ENCODE measurements at places on chromosomes 12 and 14.
A peak's percentile ranks its signal among the peaks of the same experiment; 100 is the strongest.

- no peak for DNase-seq
Observed at GRCh38 chr12:69501154-69501895, 31.1 kb downstream of the FRS2 start.

- no peak for DNase-seq
Observed at GRCh38 chr12:100737168-100737567, 57.4 kb upstream of the ANO4 start.

DNA sequence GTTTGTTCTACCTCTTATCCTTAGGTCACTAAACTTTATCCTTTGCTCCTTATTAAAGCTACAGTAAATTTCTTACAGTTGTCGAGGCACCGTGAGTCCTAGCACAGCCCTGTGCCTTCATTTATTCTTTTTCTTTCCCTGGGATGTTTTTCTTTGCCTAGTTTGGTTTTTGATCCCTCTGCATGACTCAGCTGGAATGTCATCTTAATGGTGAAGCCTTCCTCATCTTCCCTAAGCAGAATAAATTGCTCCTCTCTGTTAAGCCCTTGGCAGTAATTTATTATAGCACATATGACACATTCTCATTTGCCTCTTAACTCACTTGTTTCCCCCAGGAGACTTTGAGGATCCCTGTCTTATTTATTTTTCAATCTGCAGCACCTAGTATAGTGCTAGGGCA, 16.6 kb downstream of the ACTR10 start:
- DNase-seq, result no peak

DNA sequence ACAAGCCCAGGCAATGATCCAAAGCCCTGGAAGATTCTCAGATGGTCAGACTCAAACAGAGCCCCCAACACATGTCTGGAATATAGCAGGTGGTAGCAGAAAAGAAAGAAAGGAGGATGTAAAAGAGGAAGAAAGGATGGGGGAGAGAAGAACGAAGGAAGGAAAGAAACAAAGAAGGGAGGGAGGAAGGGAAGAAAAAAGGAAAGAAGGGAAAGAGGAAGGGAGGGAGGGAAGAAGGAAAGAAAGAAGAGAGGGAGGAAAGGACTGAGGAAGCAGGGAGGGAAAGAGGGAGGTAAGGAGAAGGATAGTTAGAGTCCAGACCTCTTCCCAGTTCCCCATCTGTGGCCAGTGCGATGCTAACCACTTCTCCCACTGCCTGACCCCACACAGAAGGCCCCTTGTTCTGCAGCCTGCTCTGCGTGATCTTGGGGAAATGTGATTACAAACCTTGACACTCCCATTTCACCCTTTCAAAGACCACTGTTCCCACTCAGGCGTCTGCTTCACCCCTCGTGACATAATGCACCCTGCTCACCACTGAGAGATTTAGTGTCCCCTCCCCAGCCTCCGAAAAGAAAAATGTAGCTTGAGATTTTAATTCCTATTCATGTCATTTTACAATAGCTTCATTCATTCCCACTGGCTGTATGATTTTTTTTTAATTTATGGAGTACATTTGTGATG, 357.9 kb downstream of the BCL11B start:
- DNase-seq, result no peak

GRCh38 chr12:89384807-89385206, 32.5 kb upstream of the DUSP6 start:
- DNase-seq, result no peak

DNA sequence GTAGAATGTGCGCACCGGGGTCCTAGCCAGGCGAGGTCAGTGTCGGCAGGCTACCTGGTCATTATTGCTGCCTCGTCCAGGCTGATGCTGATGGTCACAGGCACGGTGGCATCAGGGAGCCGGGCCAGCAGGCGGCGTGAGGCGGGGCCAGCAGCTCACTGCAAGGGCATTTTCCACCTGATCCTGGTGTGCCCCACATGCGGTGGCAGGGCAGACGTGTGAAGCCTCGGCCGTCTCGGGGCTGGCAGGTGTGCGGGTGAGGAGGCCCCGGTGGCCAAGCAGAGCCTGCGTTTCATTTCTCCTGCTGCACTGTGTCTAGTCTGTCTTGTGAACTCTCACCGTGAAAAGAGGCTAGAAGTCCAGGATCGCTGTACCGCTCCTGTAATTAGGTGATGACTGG, 12.0 kb upstream of the AMN start:
- DNase-seq, result no peak

DNA sequence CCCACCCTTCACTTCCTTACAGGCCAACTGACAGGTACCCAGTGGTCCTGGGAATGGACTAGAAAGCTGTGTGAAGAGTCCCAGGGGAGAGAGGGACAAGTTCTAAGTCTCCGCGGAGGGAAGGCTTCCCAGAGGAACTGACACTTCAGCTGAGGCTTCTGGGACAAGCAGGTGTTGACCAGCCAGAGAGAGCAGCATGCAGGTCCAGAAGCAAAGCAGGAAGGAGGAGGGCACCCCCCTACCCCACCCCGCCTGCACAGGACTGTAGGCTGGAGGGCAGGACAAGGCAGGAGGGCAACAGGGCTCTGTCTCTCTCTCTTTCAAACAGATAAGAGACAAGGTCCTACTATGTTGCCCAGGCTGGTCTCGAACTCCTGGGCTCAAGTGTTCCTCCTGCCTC, 58.2 kb upstream of the CORO1C start:
- no peak for DNase-seq

- no peak for DNase-seq
Observed at GRCh38 chr12:132030367-132031038, 80.8 kb downstream of the EP400 start.

- no peak for DNase-seq
Observed at GRCh38 chr12:99332936-99333591, 314.5 kb upstream of the GARIN6 start.

GRCh38 chr14:65320661-65321308, 91.7 kb upstream of the FUT8 start:
- DNase-seq, result no peak

GRCh38 chr12:85275374-85275773, 4.6 kb upstream of the ALX1 start:
- DNase-seq, result no peak

GRCh38 chr14:95018821-95019220, 138.5 kb downstream of the DICER1 start:
- DNase-seq, result no peak

DNA sequence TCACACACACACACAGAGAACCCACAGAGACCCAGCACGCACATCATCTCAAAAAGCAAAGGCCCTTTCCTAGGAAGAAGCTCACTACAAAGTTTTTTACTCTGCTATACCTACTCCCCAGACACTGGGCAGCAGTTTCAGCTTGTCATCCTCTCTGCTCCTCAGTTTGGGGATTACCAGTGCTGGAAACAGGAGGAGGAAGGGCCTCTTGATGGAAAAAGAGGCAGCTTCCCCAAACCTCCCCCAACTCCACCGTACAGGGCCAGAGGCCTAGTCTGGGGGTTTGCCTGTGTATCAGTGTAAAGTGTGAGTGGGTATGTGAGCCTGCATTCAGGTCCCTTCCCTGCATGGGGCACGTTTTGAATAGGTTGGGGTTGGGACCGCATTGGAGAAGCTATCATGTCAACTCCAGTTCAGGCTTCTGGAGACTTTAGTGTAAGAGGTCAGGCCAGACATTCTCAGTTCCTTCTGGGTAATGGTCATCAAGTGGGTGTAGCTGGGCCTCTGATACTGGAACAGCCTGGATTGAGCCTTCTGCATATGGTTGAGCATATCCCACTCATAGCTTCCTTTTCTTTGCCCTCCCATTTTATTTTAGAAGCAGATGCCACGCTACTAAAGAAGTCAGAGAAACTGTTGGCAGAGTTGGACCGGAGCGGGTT, 1.2 kb downstream of the REM2 start:
- no peak for DNase-seq

GRCh38 chr12:89333564-89334252, 18.6 kb downstream of the DUSP6 start:
- DNase-seq, result no peak

DNA sequence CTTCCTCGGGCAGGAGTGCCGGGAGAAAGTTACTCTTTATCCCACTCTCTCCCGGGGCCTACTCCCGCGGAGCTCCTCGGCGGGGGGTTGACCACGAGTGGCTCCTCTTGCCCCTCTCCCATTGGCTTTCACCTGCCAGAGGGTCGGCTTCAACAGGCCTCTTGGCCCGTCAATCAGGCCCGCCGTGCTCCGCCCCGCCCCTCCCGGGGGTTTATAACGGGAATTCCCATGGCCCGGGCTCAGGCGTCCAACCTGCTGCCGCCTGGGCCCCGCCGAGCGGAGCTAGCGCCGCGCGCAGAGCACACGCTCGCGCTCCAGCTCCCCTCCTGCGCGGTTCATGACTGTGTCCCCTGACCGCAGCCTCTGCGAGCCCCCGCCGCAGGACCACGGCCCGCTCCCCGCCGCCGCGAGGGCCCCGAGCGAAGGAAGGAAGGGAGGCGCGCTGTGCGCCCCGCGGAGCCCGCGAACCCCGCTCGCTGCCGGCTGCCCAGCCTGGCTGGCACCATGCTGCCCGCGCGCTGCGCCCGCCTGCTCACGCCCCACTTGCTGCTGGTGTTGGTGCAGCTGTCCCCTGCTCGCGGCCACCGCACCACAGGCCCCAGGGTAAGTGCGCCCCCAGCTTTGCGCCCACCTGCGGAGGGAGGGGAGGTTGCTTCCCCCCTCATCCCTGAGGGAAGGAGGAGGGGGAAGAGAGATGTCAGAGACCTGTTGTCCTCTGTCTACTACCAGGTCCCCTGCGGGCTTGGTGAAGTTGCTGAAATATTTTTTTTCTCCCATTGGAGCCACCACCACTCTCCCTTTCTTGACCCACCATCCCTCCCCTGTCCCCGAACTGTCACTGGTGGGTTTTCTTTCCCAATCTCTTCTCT, at the start of gene SMOC1:
Gene SMOC1, plus strand, starts transcription at position 242 of the 869 bp plus-strand sequence. Its CDS starts 263 bp downstream, at position 505.
- no peak for DNase-seq

GRCh38 chr12:96919510-96920210, 12.6 kb downstream of the NEDD1 start:
- DNase-seq, result no peak

GRCh38 chr12:93127582-93128331, 198.7 kb upstream of the EEA1 start:
- DNase-seq, result no peak

- no peak for DNase-seq
Observed at GRCh38 chr14:72647782-72648181, 246.1 kb downstream of the DPF3 start.

- DNase-seq, result no peak
Observed at GRCh38 chr12:44519931-44520330, 356.2 kb downstream of the NELL2 start.

DNA sequence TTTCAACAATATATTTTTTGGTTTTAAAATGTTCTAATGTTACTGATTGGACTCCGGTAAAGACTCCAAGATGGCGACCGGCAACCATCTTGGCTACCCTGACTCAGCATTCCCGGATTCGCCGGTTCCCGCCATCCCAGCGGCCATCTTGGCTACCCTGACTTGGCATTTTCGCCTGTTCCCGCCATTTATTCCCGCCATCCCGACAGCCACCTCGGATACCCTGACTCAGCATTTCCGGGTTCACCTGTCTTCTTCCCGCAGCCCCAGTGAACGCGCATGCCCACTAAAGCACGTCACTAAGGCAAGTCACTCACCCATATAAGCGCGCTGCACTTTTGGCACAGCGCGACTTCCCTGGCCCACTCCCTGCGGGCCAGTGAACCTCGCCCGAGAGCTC, 9.0 kb upstream of the LRFN5 start:
- no peak for DNase-seq

GRCh38 chr12:41510470-41510869, 322.4 kb downstream of the PDZRN4 start:
- DNase-seq, result no peak

GRCh38 chr14:75422169-75422568, 5.7 kb upstream of the JDP2 start:
- peak; percentile 50 for DNase-seq

- DNase-seq, result no peak
Observed at GRCh38 chr12:95545731-95546490, 5.4 kb downstream of the USP44 start.

GRCh38 chr12:94829552-94829951, 173.9 kb downstream of the NDUFA12 start:
- no peak for DNase-seq

DNA sequence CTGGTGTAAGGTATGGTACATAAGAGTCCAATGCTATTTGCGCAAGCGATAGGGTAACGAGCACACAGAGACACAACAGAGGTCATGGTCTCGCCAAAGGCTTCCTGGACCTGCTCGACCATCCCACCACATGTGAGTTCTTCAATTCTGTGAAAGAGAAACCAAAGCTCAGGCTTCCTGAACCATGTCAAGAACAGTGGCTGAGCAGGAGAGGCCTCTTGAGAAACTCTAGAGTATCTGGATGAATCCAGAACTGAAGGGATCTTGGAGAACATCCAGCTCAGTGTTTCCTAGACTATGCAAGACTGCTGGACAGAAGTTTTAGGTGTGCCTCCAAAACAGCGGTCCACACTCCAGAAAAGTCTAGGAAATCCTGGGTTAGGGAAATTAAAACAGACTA, 114.5 kb downstream of the TRAFD1 start:
- DNase-seq, result no peak

DNA sequence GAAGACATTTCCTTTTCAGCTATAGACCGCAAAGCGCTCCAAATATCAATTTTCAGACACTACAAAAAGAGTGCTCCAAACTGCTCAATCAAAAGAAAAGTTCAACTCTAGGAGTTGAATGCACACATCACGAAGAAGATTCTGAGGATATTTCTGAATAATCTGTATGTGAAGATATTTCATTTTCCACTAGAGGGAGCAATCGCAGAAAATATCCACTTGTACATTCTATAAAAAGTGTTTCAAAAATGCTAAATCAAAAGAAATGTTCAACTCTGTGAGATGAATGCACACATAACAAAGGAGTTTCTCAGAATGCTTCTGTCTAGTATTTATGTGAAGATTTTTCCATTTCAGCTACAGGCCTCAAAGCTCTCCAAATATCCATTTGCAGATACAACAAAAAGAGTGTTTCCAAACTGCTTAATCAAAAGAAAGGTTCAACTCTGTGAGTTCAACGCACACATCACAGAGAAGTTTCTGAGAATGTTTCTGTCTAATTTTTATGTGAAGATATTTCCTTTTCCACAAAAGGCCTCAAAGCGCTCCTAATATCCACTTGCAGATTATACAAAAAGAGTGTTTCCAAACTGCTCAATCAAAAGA, 643.8 kb upstream of the ALG10B start:
- DNase-seq, result no peak

GRCh38 chr12:132389026-132389425, 59.6 kb upstream of the GALNT9 start:
- DNase-seq, result no peak

- peak; percentile 50 for DNase-seq
Observed at GRCh38 chr12:52119398-52120254, 40.1 kb downstream of the SMIM41 start.

DNA sequence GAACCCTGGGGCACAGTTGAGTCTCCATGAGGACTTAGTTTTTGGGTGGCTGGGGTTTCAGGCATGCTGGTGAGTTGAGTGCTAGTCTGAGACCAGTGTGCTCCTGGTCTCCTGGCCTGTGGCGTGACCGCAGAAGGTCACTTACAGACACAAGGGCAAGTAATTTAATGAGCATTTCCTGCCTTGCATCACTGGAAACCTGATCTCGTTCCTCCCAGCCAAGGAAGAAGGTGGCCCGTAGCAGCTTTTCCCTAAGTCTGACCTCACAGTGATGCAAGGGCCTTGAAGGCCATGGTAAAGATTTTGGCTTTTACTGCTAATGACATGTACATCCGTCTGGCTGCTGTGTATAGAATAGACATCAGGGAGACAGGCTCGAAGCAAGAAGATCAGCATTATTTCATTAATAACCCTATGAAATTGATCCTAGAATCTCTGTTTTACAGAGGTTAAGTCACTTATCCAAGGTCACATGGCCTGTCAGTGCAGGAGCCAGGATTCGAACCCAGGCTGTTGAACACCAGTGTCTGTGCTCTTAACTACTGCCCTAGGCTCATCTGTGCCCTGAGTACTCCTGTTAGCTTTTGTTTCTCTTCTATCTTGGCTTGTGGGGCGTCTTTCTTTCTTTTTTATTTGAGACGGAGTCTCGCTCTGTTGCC, 4.6 kb downstream of the TMEM120B start:
- peak; percentile 67 for DNase-seq
